ENCODE measurements at places on chromosomes 5 and 9.

DNA sequence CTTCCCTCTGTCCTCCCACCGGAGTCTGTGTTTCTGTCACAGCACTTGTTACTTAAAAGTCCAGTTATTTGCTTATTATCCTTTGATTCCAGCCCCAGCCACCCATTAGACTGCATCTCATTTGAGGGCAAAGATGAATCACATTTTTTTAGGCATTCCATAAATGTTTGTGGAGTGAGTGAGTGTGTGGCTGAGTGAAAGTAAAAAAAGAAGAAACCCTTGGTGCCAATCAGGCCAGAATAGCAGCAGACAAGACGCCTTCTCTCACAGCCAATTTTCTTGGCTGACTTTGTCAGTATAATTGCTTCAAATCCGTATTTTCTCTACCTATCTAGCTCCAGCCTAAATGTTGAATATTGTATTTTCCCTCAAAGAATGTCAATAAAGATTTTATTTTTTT is 613.0 kb upstream of the WWC1 start:
- no peak for DNase-seq

DNA sequence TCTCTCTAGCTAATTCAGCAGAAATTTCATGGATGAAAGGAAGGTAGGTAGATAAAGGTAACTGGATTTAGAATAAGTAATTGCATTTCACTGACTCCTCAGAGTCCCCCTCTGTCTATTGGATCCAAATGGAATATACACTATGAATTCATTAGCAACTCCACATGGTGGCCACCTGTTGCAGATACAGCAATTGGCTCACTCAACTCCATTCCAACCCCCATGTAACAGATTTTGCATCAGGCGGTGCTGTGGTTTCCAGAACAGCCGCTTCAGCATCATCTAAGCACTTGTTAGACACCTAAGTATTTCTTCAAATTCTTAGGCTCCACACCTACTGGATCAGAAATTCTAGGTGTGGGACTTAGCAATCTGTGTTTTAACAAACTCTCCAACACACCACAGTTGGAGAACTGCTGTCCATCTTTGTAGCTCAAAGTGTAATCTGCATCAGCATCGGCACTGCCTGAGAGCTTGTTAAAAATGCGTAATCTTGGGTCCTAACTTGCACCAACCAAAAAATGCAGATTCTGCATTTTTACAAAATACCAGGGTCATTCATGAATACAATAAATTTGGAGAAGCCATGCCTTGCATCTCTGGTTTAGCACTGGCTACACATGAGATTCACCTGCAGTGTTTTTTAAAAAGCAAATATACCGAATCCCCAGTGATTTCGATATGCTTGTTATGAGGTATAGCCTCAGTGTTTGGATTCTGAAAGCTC is 413.8 kb upstream of the CD180 start:
- DNase-seq = no peak

DNA sequence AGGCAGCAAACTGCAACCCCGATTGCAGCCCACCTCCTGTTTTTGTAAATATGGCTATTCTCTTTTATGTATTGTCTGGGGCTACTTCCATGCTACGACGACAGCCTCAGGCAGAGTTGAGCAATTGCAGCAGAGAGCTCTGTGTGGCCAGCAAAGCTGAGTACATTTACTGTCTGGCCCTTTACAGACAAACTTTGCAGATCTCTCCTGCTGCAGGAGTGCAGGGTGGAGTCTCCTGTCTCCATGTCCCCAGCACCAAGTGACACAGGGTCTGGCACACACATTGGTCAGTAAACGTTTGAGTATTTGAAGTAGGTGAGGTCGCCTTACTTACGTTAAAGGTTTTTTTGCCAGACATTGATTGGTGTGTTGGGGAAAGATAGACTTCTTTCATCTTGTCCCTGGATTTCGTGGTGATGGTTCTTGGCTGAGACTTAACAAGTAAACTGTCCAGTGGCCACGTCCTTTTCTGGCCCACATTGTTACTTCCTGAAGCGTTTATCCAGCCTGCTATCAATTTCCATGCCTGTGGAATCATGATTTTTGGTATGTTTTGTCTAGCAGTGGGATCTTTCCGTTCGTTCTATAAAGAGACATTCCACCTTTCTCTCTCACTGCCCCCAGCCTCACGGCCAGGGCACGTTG is 27.2 kb downstream of the PRRC2B start:
- DNase-seq = no peak

GRCh38 chr5:89991592-89991991 is 418.0 kb downstream of the CETN3 start:
- DNase-seq = no peak

DNA sequence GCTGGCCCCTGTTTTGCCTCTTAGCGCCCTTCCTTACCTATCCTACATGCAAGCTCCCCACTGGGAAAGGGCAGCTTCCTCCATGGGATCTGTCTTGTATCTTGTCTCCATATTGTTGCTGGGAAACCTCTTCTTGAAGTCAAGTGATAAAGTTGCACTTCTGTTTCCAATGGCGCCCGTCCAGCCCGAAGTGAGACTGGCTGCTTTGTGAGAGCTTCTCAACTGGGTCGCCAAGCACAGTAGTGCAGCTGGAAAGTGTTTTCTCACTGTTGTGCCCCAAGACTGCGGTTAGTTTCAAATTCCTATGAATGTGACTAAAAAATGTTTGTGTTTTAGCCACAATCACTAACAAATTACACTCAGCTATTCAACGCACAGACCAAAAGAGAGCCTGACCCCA is 506.6 kb upstream of the MPDZ start:
- no peak for DNase-seq

DNA sequence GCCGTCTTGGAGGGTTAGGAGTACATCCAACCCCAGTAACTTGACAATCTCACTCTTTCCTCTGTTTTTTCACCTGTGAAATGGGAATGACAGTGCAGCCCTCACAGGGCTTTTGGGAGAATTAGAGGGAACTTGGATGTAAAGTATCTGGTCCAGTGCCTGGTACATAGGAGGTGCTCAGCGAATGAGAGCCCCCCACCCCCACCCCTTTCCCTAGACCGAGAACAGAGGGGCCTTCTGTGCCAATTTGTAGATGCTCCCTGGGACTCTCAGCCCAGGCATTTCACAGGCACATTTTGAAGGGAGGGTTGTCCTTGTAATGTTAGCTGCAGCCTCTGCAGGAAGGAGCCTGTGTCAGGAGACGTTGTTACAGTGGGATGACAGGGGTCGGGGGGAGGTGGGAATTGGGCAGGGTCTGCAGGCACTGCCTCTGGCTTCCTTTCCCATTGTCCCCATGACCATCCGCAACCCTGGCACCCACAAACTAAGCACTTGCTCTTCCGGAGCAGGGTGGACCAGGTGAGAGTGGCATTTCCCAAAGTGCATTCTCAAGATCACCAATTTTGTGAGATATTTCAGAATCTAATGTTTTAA is 47.0 kb downstream of the AMBP start:
- no peak for DNase-seq

DNA sequence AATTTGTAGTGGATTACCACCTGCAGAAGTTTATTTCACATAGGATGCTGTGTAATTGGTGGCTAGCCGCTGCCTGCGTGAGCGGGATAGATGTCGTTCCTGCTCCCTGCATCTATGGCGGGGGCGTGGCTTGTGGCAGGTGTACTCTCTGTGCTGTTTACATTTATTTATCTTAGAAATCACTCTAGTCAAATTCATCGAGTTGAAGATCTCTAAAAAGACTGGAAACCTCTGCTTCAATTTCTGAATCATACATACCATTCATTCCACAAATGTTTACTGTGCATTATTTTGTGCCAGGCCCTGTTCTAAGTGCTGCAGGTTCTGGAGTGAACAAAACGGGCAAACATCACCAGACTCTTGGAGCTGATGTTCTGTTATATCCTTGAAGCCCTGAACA is 11.9 kb downstream of the ROPN1L start:
- no peak for DNase-seq

- DNase-seq = no peak
Measured at GRCh38 chr9:123814496-123814895, 115.4 kb downstream of the DENND1A start.

DNA sequence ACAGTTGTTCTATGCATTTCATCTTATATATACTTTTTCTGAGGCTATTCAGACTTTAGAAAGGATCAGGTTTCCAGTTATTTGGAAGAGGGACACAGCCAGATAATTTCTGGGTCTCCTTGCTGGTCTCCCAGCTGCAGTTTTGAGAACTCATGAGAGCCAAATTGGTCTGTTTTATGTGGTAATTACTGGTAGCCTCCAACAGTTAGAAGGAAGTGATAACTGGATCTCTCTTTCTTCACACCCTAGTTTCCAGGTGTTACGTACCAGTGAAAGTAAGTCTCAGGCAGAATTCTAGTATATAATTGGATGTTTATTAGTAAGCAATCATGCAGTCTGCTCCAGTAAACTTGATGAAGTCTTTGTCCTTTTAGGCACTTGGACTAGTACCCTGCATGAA is 63.2 kb upstream of the RPS23 start:
- DNase-seq = no peak

DNA sequence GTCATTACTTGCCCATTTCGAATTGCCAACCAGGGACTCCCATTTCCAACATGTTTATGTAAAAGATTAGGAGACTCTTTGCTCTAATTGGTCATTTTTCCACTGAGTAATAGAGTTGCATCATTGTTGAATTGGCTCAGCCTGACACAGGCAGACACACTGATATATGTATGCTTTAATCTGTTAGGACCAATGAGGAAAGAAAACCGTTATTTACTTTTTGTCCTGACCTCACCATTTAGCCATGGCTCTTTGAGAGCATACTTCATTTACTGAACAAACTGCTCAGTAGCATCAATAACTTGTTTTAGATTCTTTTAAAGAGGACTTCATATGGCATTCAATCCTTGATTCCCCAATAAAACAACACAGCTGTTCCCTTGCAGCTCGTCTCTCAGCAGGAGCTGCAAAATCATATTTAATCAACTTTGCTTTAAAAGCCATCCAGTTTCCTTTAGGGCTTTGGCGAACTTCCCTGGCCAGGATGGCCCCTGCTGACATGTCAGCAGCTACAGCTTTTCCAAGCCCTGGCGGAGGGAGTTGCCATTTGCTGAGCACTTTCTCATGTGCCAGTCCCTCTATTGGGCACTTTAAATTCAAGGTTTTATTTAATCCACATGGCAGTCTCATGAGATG is 251.5 kb upstream of the TNC start:
- DNase-seq = peak; percentile 60

DNA sequence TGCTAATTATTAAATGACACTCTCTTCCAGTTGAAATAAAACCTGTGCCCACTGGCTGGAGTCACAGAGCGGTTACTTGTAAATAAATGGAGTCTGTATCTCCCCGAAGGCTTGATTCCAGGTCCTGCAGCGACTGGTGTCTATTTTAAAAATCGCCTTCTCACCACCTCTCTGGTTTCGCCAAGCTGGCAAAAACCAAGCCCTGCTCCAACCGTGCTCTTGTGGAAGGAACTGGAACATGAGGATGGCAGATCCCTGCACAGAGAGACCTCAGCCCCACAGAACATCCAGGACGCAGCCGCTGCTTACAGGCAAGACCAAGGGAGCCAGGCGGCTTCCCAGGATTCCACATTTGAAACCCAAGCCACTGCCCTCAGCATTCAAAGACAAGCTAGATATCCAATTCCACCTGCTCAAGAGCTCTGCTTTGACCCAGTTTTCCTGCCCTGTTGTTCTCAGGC is 15.0 kb downstream of the SEMA4D start:
- DNase-seq = no peak

- no peak for DNase-seq
Measured at GRCh38 chr9:84718476-84718875, 48.9 kb downstream of the NTRK2 start.

Data from SHP77 treated with DMSO at 0.1 percent for 48 hours (cell line).